HuH-7 (cell line): ENCODE measurements at places on chromosomes 12 and 14.

DNA sequence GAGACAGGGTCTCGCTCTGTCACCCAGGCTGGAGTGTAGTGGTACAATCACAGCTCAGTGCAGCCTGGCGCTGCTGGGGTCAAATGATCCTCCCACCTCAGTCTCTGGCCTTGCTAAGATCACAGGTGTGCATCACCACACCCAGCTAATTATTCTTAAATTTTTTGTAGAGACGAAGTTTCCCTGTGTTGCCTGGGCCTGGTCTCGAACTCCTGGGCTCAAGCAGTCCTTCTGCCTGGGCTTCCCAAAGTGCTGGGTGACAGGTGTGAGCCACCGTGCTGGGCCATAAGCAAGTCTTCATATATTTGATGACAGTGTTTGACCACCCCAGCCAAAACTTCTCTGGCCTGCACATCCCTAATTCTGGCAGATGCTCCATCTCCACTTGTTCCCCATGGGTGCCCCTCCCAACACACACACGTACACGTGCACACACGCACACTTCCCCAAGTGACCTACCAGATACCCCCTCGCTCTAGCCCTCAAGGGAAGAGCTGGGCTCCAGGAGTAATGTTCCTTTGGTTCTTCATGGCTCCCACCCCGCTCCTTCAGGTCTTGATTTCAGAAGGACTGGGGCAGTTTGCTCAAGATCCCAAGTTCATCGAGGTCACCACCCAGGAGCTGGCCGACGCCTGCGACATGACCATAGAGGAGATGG lies 104.3 kb upstream of the FKBP4 start:
- DNase-seq: no peak

- DNase-seq: no peak
Measured at GRCh38 chr12:49200919-49201594, 12.2 kb upstream of the TUBA1A start.

DNA sequence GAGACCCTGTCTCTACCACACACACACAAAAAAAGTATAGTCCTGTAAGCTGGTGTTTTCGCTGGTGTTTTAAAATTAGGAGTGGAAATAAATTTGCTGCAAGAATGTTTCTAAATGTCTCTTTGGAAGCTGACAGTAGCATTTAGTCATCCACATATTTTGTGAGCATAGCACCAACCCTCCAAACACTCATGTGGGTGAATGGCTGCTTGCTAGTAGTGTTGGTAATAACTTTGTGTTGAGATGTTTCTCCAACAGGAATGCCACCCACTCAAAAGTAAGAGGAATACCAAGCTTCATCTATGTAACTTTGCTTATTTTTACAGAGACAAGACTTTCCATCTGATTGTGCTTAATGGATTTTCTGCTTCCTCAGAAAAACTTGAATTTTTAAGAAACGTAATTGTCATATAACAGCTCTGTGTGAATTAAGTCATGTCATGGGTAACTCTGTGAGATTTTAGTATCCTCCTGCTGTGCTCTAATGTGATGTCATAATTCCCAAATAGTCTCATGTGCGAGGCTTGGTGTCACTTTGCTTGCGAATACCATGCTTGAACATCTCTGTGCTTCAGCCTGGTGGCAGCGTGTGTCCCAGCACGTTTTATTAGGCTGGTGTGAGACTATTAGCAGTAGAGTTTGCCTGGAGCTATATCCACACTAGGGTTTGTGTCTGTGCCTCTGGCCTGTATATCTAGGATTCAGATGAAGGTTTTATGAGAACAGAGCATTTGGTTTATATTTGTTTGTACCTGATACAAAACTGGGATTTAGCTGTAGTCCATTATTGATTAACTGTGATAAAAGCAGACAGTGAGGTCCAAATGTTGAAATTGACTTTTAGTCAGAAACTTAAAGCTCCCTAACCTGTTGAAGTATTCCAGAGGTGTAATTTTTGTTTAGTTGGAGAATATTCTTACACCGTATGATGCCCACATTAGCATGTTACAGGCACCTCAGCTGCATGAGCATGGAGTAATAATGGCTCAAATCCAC lies 80.5 kb downstream of the FBXW8 start:
- DNase-seq: no peak

DNA sequence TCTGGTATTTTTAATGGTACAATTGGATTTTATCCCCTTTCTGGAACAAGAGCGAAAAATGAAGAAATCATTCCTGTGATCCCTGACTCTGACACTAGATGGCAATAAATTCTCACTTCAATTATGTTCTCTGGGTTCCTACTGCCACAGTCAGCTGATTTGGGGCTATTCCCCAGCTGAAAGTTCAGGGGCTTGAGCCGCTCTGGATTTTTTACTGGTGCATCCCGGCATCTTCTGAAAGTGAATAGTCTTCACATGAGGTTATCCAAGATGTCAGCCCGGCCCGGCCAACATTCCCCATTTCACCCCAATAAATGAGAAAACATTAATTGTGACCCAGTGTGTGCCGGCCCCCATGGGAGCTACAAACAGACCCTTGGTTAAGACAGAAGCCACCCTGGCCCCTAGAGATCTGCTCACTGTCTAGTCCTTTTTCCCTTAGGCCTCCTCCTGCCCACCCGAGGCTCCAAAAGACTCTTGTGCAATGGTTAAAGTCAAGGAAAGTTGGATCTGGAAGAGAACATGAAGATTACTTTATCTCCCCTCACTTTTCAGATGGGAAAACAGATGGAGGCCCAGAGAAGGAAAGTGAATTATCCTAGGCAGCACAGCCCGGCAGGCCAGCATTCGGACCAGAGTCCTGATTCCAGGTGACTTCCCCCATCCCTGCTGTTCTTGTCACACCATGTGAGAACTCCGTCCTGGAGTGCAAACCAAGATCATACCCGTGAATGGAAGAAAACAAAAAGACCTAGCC lies 20.8 kb downstream of the CKAP4 start:
- DNase-seq: peak; percentile 90

- DNase-seq: no peak
Measured at GRCh38 chr12:54968181-54968730, 16.3 kb downstream of the TESPA1 start.

GRCh38 chr12:11698729-11699128 lies 49.3 kb downstream of the ETV6 start:
- DNase-seq: no peak

DNA sequence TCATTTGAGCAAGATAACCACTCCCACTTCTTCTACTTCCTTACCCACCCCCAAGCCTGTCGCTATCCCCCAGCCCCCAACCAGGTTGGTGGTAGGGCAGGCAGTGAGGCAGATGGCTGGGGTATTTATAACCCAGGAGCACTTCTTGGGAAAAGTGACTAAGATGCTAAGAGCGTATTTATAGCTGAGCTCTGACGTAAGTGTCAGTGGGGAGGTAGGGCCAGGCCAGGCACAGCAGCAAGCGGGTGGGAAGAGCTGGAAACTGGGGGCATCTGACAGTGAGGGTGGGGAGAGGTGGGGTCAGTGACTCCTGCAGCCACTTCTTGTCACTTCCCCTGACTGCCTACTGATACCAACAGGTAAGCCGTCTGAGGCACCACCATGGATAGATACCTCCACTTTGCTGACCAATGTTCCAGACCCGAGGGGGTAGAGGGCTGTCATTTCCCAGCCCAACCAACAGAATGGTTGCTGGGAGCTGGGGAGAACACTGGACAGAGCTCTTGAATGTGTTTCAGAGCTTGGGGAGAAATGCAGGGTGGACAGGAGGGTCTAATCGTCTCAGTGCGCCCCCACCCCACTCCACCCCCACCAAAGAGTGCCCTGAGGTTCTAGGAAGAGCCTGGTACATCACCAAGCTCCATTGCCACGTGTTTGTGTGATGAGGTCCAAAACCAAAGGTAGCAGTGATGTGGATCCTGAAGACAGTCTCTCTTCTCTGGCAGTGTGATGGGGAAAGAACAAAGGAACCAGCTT lies 2.7 kb upstream of the INHBE start:
- DNase-seq: no peak

DNA sequence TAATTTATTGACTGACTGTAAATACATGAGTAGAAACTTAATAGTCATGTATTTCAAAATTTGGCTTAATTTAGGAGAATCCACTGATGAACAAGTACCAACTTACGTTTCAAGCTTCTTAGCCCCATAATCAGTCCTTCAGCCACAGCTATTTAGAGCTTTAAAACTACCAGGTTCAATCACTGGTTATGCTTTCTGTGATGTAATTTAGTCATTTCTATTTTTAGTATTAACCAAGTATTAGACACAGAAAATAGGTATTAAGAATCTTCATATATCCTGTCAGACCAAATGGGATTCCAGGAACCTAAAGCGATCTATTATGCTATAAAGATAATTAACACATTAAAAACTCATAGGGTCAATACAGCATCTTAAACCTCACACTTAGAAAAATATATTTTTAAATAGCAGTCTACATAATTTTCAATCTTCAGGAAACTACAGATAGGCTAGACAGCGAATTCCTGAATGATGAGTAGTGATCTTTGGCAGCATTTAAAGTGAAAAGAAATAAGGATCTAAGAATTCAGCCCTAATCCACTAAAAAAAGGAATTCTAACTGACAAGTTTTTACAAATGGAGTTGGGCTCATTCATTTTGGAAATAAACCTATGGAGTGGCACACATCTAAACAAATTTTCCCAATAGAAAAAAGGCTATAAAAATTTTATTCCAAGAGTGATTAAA lies 51.5 kb downstream of the ZC3H14 start:
- no peak for DNase-seq

DNA sequence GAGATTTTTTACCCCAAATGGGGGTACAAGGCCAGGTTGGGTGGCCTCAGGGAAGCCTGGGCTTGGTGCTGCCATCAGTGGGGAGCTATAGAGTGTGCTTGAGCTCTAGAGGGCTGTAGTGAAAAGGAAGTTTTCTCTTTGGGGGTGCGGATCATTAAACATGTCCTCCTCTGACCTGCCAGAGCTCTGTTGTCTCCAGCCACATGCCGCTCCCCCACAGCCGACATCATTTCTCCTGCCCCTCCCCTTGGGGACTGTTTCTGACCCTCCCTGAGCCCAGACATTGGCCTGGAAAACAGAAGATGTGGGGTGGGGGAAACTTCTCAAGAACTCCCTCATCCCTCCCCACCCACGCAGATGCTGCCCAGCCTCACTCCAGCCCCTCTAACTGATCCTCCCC lies 25.3 kb downstream of the DTX1 start:
- DNase-seq: no peak

DNA sequence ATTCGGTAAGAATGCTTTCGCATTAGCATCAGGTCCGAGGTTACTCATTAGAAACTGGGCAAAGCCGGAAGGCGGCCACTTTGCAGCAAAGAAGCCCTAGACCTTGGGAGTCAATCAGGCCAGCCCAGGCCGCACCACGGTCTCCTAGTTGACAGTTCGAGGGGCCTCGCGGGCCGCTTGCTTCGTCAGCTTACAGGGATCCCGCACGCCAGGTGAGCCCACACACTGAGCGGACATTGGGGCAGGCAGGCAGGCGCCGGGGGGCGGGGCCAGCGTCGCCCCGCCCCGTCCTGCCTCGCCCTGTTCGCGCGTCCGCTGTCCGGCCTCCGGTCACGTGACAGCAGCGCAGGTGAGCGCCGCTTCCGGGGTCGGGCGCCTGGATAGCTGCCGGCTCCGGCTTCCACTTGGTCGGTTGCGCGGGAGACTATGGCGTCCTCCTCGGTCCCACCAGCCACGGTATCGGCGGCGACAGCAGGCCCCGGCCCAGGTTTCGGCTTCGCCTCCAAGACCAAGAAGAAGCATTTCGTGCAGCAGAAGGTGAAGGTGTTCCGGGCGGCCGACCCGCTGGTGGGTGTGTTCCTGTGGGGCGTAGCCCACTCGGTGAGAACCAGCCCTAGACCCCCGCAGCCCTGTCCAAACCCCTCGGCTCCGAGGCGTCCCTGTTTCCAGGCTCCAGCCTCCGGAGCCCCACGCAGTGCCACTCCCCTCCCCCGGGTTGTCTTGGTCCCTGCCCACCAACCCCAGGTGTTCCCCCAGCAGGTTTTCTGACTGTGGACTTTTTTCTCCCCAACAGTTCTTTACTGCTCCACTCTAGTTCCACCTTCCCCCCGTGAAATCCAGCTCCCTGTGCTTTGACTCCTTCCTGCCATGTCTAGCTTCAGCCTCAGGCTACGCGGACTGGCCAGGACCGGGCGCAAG lies at the start of gene PIP4K2C:
TSS of gene PIP4K2C (plus strand) at position 329 of the 918 bp plus-strand sequence. CDS start at position 427, 98 bp downstream.
- DNase-seq: peak; percentile 89

DNA sequence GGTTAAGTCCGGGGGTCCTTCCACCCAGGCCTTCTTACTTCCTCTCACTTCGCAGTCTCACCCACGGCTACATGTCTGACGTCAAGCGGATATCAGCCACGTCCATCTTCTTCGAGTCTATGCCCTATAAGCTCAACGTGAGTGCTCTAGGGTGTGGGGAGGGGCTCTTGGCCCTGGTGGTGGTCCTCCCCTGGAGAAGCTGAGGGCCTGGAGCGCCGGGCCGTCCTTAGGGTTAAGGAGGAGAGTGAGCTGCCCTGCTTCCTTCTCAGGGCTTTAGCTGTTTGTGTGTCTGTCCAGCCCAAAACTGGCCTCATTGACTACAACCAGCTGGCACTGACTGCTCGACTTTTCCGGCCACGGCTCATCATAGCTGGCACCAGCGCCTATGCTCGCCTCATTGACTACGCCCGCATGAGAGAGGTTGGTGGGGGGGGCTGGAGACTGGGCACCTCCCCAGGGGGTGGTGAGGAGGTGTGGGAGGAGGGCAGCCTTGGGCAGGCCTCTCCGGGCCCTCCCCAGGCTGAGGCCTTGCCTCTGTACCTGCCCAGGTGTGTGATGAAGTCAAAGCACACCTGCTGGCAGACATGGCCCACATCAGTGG lies 2.7 kb downstream of the SHMT2 start:
- DNase-seq: no peak

DNA sequence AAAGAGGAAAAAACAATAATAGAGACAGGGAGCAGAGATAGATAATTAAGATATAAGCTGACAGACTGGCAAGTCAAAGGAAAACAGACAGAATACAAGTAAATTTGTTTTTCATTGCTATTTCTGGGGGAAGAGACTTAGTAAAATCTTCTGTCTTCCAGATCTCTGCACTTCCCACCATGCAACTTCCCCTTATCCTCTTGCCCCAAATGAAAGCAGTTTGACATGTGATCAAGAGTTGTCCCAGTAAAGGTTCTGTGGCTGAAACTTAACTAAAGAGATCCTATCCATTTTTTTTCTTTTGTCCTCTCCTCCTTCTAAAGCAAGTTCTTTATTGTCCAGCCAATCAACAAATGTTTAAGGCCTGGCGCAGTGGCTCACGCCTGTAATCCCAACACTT lies 1.5 kb upstream of the MLF2 start:
- DNase-seq: no peak

GRCh38 chr12:78035901-78036606 lies 205.4 kb downstream of the NAV3 start:
- DNase-seq: no peak

GRCh38 chr12:118743896-118744700 lies 237.2 kb upstream of the SRRM4 start:
- DNase-seq: no peak

- DNase-seq: no peak
Measured at GRCh38 chr14:70771781-70772212, 37.5 kb downstream of the MAP3K9 start.

DNA sequence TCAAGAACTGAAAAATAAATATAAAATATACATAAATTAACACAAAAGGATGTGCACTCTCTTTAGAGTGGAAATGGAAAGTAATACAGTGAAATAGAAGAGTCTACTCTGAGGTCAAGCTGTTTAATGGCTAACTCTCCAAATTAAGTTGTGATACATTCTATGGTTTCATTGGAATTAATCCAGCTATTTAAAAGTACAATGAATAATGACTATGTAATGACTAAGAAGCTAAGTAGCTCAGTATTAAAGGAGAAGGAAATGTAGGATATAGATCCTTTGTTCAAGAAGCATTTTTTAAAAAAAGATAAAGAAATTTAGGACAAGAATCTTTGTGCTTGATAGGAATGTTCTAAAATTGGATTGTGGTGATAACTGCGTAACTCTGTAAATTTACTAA lies 85.3 kb downstream of the LRP6 start:
- no peak for DNase-seq
